ENCODE measurements at places on chromosomes 2 and 18.
A peak's percentile ranks its signal among the peaks of the same experiment; 100 is the strongest.

GRCh38 chr18:8262221-8262620, 347.0 kb upstream of the RAB12 start:
- no peak for DNase-seq

DNA sequence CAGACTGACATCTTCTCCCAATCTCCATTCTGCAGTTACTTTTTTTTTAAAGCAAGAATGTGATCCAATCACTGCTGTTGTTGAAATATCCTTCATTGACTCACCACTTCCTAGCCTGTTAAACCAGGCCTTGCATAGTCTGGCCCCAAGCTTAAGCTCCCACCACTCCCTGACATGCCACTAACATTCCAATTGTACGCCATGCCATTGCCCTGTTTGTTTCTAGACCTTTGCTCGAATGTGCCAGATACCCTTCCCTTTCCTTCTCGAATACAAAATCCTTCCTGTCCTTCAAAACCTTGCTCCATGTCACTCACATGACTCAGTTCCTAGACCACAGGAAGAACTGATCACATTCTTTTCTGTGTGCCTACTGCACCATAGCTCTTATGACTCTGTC, 224.2 kb downstream of the CYRIA start:
- no peak for DNase-seq

DNA sequence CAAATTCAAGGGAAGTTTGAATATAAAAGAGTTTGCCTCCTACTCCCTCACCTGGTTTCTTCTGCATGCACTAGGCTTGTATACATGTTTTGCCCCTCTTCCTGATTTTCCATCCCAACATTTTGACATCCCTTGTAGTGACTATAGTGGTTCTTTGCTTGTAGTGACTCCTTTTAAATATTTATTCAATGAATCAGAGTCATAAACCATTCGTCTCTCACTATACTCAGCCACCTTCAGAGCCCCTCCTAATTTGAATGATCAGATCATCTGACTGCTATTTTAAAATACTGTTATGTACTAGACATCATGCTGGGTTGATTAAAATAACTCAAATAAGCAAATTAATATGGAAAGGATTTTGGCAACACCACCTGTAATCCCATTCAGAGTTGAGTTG, 492.1 kb upstream of the PIK3C3 start:
- no peak for DNase-seq

- no peak for DNase-seq
Observed at GRCh38 chr2:21041943-21042707, 1.7 kb downstream of the APOB start.

- no peak for DNase-seq
Observed at GRCh38 chr2:232843834-232844233, 26.2 kb upstream of the SNORC start.

GRCh38 chr2:237860273-237860935, 981 bp downstream of the RAMP1 start:
- no peak for DNase-seq

- no peak for DNase-seq
Observed at GRCh38 chr18:21359746-21360145, 117.7 kb downstream of the GREB1L start.

- DNase-seq, result no peak
Observed at GRCh38 chr2:5735521-5735861, 43.3 kb downstream of the SOX11 start.

DNA sequence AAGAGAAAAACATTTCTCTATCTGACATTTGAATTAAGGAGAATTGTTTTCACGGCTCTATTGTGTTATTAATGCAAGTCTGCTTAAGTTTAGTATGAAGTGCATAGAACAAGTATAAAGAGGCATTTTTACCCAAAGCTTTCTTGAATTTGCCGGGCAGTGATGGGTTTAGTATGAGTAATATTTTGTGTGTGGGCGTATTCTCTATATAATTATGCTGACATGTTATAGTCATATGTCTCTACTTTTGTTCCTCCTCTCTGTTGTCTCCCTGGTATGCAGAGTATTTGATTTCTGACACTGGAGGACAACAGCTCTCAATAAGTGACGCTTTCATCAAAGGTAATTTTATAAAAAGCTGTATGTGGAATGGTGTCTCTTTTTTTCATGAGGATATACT, 45.9 kb downstream of the PIKFYVE start:
- no peak for DNase-seq

- DNase-seq, result no peak
Observed at GRCh38 chr2:226233388-226233787, 566.2 kb downstream of the IRS1 start.

DNA sequence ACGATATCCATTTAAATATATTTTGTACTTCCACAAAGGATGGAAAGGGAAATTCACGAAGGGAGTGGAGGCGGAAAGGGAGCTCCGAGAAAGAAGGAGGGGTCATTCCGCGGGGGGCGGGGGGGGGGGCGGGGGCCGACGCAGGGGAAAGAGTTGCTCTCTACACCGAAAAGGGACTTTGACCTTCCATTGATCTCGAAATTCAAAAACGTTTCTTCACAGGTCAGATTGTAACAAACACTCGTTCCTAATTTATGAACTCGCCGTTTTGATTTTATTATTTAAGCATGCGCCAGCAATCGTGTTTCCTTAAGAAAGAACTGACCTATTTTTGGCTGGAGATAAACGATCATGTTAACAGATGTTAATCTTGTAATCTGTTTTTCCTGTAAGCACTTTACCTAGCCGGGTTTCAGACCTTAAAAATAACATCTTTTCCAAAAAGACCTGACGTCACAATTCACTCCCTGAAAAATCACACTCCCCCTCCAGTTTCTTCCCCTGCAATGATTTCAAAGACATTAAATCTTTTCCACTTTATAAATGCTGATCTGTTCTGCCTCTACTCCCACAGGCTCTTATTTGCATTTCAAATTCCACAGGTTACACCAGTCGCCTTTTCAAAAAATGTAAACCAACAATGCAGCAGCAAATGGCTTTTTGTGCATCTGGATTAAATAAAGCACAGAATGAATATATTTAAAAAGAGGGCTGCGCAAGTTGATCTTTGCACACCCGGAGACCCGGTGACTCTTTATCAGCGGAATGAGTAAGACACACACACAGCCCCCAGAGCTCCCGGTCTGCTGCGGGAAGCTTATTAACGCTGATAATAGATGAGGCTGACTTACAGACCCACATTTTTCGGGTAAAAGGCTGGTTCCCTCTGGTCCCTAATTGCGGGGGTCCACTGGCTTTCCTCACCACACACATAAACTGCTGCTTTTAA, 1.6 kb downstream of the ZNF516 start:
- DNase-seq, result peak; percentile 88

DNA sequence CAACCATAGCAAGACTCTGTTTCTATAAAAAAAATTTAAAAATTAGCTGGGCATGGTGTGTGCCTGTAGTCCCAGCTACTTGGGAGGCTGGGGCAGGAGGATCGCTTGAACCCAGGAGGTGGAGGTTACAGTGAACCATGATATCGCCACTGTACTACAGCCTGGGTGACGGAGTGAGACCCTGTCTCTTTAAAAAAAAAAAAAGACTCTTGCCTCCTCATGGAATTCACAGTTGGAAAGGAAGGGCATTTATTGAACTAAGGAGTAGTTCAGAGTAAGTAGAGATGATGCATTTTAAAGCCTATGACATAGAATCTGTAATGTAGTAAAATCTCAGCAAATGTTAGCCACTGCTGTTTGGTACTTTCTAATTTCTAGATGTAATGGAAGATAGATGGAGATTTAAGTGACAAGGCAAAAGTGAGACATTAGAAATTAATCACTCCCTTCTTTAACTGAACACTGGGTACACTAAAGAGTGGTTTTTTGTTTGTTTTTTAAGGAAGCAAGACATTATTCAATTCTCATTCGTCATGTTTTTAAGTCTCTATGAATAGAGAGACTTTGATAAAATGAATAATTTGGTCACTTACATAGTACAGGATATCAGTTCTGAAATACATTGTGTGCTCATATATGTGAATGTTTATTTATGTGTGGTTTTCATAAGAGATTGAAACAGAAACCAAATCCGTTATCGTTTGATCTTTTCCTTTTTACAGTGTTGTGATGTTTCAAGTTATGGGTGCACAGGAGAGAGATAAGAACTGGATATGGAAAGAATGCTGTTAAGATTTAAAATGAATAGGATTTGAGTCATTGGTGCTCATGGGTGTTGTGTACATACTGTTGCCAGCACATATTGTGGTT, 186.1 kb upstream of the STON1 start:
- DNase-seq, result no peak

- DNase-seq, result no peak
Observed at GRCh38 chr2:216540920-216541319, 42.3 kb downstream of the RPL37A start.

DNA sequence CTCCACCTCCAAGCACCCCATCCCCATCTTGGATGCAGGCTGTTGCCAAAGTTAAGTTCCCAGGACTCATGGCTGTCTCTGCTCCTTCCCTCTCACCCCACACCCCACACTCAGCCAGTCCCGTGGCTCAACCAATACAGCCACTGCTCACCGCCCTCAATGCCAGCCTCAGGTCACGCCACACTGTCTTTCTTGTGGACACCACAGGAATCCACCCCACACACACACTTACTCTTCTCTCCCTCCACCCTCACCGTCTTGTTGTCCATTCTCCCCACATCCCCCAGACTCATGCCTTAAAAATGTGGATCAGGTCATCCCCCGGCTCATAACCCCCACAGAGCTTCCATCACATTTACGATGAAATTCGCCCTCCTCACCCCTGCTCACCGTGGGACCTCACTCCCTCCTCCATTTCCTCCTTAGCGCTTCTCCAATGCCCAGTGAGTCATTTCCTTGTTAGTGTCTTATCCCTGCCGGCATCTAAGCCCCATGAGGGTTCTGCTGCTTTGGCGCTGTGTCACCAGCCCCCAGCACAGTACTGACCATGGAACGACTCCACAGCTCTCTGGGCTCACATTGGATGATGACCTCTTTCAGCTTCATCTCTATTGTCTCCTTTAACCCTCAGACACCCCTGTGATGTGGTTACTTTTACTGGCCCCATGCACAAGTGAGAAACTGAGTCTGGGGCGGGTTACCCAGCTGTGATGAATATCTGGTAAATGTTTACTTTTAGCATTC, 13.8 kb downstream of the MLPH start:
- no peak for DNase-seq

GRCh38 chr2:240519396-240520129, 38.2 kb downstream of the ANKMY1 start:
- peak; percentile 39 for DNase-seq

GRCh38 chr2:119015845-119016244, 73.9 kb downstream of the MARCO start:
- DNase-seq, result no peak

DNA sequence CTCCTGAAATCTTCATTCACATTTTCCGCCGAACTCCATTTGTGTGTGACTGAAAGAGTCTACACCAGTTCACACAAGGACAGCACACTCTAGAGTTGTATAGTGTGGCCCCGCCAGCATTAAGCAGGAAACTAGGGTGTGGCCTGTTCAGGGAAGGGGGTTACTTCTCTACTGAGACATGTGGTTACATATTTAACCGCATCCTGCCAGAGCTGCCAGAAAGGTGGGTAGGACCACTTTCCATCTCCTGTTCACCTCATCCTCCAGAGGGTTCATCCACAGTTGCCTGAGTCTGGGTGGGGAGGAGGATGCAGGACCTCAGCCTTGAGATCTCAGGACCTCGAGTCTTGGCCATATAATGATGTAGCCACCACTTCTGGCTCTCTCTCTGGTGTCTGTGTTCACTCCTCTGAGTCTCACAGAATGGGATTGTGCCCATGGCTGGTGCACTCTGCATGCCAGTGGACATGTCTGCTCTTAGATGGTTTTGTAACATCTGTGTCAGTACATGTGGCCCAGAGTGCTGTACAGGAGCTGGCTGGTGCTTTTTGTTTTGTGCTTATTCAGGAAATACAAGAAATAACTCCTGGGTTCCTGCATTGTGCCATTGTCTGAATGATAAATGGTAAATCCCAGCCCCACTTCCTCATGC, 7.7 kb upstream of the SP140L start:
- no peak for DNase-seq

DNA sequence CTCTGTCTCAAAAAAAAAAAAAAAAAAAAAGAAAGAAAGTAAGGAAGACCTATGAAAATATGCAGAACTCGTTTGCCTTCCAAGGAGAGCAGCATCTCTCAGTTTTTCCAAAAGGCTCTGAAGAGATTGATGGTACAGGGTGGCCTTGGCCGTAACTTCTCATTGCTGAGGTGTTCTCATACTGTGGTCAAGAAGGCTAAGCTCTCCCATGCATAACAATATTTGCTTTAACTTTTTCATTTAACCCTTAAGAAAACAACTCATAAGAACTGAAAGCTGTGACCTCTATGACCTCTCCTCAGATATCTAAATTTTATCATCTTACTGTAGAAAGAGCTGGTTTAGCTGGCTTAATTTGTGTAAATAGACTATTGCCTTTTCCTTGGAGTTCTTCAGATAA, 37.1 kb upstream of the GATA6 start:
- no peak for DNase-seq

DNA sequence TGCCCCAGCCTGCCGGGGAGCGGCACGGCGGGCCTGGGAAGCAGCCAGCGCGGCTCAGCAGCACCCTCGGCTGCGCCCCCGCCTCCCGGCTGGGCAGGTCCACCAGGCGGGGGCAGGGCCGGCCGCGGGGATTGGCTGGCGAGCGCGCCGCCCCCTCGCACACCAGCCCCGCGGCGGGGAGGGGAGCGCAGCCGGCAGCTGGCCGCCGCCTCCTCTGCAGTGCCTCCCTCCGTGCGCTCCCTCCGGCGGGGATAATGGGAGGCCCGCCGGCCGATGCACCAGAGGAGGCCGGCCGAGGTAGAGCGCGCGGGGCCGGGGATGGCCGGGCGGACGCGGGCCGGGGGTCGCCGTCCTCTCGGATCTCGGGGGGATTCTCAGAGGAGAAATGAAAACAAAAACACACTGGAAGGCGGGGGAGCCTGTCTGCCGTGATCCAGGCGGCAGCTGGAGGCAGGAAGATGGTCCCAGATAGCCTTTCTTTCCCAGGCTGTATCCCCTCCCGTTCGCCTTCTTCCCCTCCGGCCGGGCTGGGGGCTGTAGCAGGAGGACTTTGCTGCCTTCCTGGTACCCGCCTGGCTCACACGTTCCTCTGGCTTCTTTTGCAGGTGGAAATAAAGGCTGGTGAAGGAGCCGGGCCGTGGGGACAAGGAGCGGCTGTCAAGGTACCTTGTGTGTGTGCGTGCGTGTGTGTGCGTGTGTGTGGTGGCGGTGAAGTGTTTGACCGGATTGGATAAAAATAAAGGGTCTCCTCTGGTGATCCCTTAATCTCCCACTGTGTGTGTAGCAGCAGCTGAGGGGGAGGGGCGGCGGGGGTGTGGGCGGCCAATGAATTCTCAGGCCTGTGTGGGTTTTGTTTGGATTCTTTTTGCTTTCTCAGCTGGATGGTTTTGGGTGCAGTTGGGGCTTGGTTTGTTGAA, 18.1 kb downstream of the TET3 start:
- DNase-seq, result peak; percentile 90

GRCh38 chr2:2568411-2568810, 237.3 kb upstream of the MYT1L start:
- DNase-seq, result no peak
